Epithelial cell of esophagus (primary cell): ENCODE measurements at places on chromosomes 5 and 9.
A peak's percentile ranks its signal among the peaks of the same experiment; 100 is the strongest.

DNA sequence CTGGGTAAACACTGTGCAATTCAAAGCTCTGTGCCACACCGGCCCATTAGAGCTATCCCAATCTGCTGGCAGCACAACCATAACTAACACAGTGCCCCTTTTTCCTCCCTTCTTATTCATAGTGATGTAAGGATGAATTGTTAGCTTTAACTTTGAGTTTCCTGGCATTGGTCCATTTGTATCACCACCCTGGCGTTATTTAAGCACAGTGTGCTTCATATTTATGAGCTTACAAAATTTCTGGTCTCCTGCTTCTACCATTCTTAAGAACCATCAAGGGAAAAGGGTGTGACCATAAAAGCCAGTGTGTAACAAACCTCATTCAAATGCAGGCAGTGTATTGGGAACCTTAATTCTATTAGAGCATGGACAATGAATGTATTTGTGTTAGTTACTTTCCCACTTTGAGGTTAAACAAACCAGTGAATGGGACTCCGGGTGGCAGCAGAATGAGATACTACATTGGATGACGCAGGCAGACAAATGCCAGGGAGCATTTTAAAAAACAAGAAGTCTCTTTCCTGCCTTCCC, 222.6 kb downstream of the TMEM161B start:
- no peak for DNase-seq

DNA sequence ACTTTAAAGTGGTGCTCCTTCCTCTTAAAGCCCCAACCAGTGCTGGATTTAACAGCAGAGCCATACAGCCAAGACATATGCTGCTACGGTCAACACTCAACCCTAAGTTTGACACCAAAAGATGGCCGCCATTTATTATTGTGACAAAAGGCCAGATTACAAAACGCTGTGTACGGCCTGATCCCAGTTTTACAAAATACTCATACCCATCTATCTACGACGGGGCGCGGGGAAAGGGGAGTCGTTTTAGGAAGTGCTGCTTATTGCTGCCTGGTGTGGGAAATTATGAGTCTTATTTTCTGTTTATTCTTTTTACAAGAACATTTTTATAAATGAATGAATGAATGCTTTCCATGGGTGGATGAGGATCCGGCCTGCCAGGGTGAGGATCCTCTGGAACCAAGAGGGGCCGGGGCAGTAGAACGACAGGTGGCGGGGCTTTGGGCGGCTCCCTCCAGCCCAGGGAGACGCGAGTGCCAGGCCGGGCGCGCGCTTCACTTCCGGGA, 457 bp upstream of the IDNK start:
- no peak for DNase-seq

- DNase-seq = no peak
These were observed 6.9 kb upstream of the SLC27A4 start for GRCh38 chr9:128333451-128333869.

GRCh38 chr9:86119457-86119856, 20.1 kb upstream of the GOLM1 start:
- no peak for DNase-seq

- DNase-seq = peak; percentile 27
These were observed 21.3 kb downstream of the HTR4 start for GRCh38 chr5:148633067-148633377.
